ENCODE measurements at places on chromosomes 3 and 15.

GRCh38 chr3:21169948-21170347 lies 581.1 kb downstream of the ZNF385D start:
- DNase-seq, result no peak

- no peak for DNase-seq
These were observed 77.2 kb downstream of the LDHAL6B start for GRCh38 chr15:59283717-59284391.

GRCh38 chr3:136343873-136344555 lies 93.9 kb downstream of the PCCB start:
- no peak for DNase-seq

GRCh38 chr15:73046073-73046472 lies 6.2 kb upstream of the NEO1 start:
- DNase-seq, result no peak

- no peak for DNase-seq
These were observed 20.6 kb upstream of the SLC4A7 start for GRCh38 chr3:27504749-27505148.

- DNase-seq, result no peak
These were observed 47.4 kb upstream of the MKRN3 start for GRCh38 chr15:23518104-23518503.

DNA sequence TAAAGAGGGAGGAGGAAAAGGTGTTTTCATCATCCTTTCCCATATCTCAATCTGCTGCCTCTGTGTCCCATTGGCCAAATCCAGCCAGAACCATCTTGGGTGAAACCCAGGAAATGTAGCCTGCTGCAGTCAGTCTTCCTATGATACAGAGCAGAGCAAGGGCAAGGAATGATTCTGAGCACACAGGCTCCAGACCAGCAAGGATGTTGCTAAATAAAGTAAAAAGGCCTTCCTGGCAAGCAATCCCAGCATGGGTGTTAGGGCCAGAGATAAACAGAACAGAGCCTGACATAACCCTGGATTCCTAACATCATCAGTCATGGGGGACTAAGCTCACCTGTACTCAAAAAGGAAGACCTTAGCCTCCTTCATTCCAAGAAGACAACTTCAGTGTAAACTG lies 90.7 kb upstream of the AGTR1 start:
- no peak for DNase-seq

GRCh38 chr3:27985369-27986035 lies 255.9 kb upstream of the CMC1 start:
- no peak for DNase-seq

DNA sequence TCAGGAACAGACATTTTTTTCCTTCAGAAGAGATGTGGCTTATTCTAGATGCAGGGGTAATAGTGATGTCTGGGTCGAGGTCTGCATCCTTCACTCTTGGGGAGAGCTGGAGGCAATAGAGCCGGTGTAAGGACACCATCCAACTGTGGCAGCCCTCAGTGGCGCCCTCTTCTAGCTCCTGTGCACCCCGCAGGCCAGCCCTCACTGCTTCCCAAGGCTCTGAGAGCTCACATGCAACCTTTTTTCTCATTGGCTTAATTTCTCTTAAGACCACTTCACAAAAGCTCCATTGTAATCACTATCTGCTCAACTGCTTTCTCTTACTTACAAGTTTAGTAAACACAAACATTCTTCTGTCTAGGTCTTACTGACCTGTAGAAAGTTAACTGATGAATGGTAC lies 3.9 kb upstream of the VPS8 start:
- no peak for DNase-seq

GRCh38 chr3:139218046-139218445 lies 125.8 kb upstream of the MRPS22 start:
- no peak for DNase-seq

DNA sequence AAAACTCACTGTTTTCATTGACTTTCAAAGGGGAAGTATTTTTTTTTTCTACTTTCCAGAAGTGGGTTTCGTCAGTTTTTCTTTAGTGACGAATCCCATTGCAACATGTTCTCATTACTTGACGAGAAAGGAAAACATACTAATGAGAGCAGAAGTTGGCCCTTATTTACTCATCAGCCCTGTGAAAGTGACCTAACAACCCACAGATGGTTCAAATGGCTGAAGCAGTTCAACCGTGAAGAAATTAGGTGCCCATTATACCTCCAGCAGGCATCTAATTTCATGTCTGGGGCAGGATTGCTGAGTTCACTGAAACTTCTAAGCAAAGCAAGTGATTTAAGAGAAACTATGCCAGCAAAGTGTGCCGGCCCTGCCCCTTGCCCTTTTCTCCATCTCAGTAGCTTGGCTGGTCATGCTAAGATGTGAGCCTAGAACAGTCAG lies 9.0 kb downstream of the AQP9 start:
- DNase-seq, result no peak
